Testis (tissue), 5 donors: ENCODE measurements at places on chromosomes 6 and 20. TPM values are rescaled to one million over a fixed set of nuclear protein-coding genes. Genes with fewer than 3 reads are reported as not detected.

TNFRSF6B gene
- total RNA-seq = 30.5 TPM

DNA sequence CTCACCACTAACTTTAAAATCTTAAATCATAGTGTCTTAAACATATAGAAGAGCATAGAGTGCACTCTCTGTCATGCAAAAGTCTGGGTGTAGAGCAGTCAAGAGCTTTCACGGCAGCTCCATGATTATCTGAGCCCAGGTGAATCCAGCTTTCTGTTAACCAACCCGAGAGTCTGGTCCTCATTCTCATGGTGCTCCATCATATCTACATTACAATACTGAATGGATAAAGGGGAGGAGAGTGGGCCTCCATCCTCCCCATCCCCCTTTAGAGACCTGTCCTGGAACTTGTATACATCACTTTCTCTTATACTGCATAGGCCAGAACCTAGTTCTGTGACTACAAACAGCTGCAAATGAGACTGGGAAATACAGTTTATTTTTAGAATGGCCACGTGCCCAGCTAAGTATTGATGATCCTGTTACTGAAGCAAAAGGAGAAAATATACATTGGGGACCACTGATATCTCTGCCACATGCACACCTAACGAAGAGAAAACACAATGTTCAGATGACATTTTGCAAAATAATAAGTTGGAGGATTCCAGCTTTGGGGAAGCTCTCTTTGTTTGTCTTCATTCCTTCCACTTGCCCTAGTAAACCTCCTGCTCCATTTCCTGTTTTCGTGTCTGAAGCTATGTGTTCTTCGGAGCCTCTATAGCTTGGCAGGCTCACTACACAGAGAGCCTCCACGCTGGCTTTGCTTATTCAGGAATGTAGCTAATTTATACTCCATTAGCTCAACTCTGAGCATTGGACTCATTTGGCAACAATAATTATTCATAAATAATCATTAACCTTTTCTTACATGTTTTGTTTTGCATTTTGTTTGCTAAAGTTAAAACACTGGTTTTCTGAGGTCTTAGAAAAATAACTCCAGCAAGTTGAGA is 110.1 kb downstream of the IYD start:
- no peak overlapping the region for H3K27ac ChIP-seq
- no peak overlapping the region for H3K4me3 ChIP-seq

L3MBTL1 gene
- total RNA-seq = 64.5 TPM

GRCh38 chr6:106159531-106159940 is 73.4 kb downstream of the PRDM1 start:
- peaks cover 8% of the 10 kb centered on the region for H3K4me1 ChIP-seq
- H3K4me3 ChIP-seq = no peak overlapping the region
- H3K27ac ChIP-seq = no peak overlapping the region

WFDC10B gene
- 1.2 TPM for total RNA-seq

GRCh38 chr20:1252416-1252815 is 13.7 kb upstream of the SNPH start:
- H3K27ac ChIP-seq = no peak overlapping the region
- no peak overlapping the region for H3K4me3 ChIP-seq
- no peaks in the 10 kb centered on the region for H3K4me1 ChIP-seq
- H3K36me3 ChIP-seq = no peaks in the 10 kb centered on the region
- DNase-seq = no peak

FABP7 gene
- not detected for total RNA-seq

CGA gene
- total RNA-seq = not detected

DNA sequence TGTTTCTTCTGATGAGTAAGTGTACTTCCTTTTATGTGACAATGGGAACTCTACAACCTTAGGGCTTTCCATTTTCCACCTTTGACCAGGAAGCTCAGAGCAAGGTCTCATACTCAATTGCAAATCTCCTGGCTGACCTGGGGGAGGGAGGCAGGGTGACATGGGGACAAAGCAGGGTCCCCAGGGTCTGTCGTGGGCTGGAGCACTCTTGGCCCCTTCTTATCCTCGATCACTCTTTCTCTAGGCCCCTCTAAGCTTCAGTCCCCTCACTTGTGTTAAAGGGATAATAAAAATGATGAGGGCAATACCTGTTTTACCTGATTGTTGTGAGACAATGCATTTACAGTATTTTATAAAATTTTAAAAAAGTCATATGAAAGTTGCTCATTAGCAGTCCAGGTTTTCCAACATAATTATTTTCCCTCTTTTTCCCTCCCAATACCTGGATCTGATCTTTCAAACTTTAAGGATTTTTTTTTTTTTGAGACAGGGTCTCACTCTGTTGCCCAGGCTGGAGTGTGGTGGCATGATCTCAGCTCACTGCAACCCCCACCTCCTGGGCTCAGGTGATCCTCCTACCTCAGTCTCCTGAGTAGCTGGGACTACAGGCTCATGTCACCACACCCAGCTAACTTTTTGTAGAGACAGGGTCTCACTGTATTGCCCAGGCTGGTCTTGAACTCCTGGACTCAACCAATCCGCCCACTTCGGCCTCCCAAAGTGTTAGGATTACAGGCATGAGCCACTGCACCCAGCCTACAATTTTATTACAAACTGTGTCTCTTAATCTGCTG is 8.4 kb upstream of the FAM83C start:
- no peaks in the 10 kb centered on the region for H3K27me3 ChIP-seq
- DNase-seq = no peak
- no peak overlapping the region for H3K27ac ChIP-seq
- H3K36me3 ChIP-seq = no peaks in the 10 kb centered on the region

DNA sequence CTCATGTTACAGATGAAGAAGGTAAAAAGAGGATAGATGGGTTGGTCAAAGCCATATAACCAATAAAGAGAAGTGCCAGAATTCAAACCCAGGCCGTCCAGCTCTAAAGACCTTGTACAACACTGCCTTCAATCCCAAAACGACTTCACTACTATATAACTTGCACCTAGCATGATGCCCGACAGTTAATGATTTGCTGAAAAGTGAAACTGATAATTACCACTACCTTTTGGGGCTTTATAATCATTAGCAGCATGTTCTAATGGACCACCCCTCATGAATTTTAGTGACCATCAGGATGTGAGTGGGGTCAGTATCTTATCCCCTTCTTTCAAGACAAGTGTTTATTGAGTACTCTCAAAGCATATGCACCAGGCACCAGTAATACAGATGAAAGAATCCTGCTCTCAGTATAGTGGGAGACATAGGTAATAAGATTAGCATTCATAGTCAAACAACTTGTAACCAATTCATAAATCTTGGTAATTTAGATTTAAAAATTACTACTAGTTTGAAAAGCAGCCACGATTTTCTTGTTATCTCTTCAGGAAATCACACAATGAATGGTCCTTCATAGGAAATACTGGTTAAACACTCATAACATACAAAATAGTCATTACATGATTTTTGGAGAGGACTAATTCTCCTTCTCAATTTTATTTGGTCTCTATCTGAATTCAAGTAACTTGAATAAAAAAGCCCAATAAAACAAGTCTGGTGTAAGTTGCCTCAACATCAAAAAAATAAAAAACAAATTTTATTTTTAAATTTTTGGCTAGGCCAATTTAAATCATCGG is 98.0 kb downstream of the EPB41L2 start:
- peaks cover 6% of the 10 kb centered on the region for H3K4me1 ChIP-seq
- no peak for DNase-seq
- H3K4me3 ChIP-seq = no peak overlapping the region

GRCh38 chr20:63714858-63715257 is 7.0 kb downstream of the ZGPAT start:
- peaks cover 9% of the 10 kb centered on the region for H3K4me1 ChIP-seq
- H3K27me3 ChIP-seq = no peaks in the 10 kb centered on the region
- no peak overlapping the region for H3K27ac ChIP-seq
- H3K4me3 ChIP-seq = no peak overlapping the region
- no peak for DNase-seq

DNA sequence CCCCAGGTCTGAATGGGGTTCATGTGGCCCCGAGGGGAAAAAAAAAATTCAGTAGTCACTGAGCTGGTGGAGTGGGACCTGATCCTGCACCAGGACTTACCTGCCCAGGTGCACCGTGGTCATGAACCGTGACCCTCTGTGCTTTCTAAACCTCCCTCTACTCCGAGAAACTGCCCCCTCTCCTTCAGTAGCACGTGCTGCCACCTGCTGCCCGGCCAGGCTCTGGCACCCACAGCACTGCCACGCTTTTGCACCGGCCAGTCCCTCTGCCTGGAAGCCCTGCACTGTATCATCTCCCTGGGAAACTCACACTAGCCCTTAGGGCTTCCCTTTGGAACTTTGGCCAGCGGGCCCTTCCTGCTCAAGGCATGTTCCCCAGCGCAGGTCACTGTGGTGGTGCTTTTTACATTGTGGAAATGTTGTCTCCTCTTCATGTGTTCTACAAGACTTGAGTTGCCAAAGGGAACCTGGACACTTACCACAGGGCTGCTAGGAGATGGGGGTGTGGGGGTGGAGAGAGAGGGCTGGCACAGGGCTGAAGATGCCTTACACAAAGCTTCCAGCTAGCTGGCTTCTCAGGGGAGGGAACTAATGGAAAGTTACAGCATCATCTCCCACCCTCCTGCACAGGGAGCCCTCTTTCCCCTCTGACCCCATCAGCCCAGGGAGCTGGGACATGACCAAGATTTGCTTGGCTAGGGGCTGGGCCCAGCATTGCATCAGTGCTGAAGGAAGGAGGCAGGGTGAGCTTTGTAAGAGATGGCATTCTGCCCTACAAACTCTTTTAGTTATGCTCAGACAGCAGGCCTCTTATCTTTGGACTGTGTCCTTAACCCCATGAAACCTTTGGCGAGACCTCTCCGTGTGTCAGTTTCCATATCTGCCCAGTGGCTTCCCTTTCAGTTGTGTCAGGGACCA is 2.5 kb upstream of the PTPRT start:
- H3K4me3 ChIP-seq = no peak overlapping the region
- peak; percentile 52 for DNase-seq
- no peak overlapping the region for H3K27ac ChIP-seq

GRCh38 chr20:33474097-33474873 is 15.6 kb upstream of the CBFA2T2 start:
- no peaks in the 10 kb centered on the region for H3K36me3 ChIP-seq
- no peaks in the 10 kb centered on the region for H3K4me1 ChIP-seq
- DNase-seq = no peak
- H3K27ac ChIP-seq = no peak overlapping the region
- H3K4me3 ChIP-seq = no peak overlapping the region

SLC26A8 gene
- total RNA-seq = 52.0 TPM

CYB5R4 gene
- 18.2 TPM for total RNA-seq

GRCh38 chr20:57390604-57391438 is at the start of gene RBM38:
RBM38 (plus strand) TSS chr20:57391396; CDS start chr20:57391582, 186 bp downstream.
- no peaks in the 10 kb centered on the region for H3K36me3 ChIP-seq
- peak within 1 kb of the TSS; percentile 70 for H3K27ac ChIP-seq
- no peaks in the 10 kb centered on the region for H3K27me3 ChIP-seq
- peak within 1 kb of the TSS; percentile 63 for H3K4me3 ChIP-seq
- H3K4me1 ChIP-seq = peaks cover 47% of the 10 kb centered on the region
- peak; percentile 74 for DNase-seq

GRCh38 chr6:47446669-47447330 is 30.8 kb upstream of the CD2AP start:
- no peak for DNase-seq
- no peaks in the 10 kb centered on the region for H3K36me3 ChIP-seq
- H3K27me3 ChIP-seq = no peaks in the 10 kb centered on the region
- no peaks in the 10 kb centered on the region for H3K4me1 ChIP-seq
- no peak overlapping the region for H3K4me3 ChIP-seq
- H3K27ac ChIP-seq = no peak overlapping the region

DNA sequence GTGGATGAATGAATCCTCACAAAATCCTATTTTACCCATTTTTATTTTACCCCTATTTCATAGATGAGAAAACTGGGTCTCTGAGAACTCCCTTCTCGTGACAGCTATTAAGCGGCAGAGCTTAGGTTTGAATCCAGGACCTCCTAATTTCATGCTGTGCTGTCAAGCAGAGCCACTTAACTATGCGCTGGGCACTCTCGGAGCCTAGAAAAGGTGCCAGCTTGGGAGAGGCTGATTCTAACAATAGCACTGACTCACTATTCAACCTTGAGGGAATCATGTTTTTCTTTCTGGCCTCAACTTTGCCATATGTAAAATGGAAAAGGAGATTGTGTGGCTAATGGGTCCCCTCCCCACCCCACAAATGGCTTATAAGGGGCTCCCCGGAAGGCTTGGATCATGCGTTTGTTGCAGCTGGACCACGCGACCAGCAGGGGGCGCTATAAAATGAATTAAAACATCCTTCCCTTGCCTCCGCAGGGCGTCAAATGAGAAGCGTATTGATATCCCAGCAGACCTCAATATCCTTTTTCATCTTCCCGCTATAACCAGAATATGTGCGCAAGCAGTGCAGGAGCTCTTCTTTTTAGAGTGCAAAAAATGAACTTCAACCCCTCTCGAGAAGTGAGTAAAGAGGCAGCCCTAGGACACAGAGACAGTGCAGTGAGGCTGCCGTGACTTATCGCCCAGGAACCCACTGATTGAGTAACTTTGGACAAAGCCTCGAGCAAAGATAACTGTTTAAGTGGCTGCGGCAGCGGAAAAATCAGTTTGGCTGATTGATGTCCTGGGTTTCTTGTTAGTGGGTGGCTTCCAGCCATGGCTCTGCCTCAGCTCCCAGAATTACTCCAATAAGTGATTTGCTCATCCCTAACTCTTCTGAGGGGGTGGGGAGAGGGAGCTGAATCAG is 12.8 kb upstream of the PDYN start:
- no peaks in the 10 kb centered on the region for H3K4me1 ChIP-seq
- H3K27ac ChIP-seq = no peak overlapping the region
- no peaks in the 10 kb centered on the region for H3K27me3 ChIP-seq

DNA sequence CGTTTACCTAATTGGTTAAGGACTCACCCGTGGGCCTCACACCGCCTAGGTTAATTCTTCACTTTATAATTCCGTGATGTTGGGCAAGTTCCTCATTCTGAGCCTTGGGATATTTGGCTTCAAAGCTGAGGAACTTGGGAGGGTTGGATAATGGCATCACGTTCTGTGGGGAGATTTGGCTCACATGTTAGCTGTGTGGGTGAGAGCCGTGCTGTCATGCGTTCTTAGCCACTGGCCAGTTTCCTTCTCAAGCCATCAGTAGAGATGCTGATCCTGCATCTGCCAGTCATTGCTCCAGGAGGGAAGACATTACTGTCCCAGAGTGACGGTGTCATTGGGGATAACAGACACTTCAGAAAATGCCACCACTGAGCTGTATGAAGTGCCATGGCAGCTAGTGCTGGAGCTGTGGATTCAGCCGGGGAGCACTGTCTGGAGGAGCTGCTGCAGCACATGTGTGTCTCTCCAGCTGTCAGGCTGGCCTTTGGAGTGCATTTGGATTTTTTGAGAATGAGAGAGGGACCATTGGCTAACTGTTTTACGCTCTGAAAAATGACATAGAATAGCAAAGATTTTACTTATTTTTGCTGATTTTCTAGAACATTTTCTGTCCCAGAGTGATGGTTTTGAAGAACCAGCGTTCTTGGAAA is 16.5 kb downstream of the IGF2R start:
- no peak overlapping the region for H3K27ac ChIP-seq
- no peaks in the 10 kb centered on the region for H3K36me3 ChIP-seq
- peaks cover 42% of the 10 kb centered on the region for H3K4me1 ChIP-seq
